ENCODE measurements at places on chromosomes 5 and 9.

DNA sequence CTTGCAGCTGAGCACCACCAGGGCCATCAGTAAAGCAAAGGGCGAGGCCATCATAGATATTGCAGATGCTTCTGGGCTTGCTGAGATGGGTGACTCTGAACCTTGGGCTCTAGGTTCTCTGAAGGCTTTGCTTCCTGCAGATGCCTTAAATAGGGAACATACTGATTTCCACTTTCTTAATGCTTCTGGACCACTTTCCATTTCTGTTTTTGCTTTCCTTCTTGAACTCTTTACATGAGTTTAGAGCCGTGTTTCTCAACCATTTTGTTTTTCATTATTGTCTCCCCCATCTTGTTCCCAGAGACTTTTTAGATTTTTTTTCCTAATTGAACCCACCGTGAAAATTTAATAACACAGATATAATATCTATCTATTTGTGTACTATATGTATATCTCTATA, at the start of gene IFNA13:
TSS of gene IFNA13 (minus strand) at position 101 of the 400 bp plus-strand sequence. CDS start at position 54, 47 bp downstream.
- DNase-seq = no peak

DNA sequence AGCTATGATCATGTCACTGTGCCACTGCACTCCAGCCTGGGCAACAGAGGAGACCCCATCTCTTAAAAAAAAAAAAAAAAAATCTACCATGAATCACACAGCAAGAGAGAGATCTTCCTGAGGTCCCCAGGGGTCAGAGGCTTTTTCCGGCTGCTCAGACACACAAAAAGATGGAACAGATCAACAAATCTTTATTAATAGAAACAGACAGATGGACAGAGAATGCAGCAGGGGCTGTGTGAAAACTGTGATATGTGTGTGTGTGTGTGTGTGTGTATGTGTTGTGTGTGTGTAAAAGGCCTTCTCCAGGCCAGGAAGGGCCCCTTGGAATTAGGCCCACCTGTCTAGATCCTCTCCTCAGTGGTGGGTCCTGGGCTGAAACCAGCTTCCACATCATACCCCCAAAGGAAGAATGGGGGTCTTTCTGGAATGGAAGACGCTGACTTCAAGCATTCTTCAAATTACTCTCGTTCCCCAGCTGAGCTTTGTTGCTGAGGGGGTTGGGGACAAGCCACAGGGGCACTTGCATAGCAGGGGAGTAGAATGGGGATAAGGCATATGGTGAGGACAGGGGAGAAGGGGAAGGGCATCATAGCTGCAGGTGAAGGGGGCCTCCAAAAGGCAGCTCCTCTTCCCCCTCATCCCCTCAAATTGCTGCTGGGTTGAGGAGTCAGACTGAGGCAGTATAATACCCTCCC, 2.9 kb downstream of the SIGMAR1 start:
- DNase-seq = no peak

- DNase-seq = no peak
These were observed 105.3 kb downstream of the VAV2 start for GRCh38 chr9:133886563-133887501.

DNA sequence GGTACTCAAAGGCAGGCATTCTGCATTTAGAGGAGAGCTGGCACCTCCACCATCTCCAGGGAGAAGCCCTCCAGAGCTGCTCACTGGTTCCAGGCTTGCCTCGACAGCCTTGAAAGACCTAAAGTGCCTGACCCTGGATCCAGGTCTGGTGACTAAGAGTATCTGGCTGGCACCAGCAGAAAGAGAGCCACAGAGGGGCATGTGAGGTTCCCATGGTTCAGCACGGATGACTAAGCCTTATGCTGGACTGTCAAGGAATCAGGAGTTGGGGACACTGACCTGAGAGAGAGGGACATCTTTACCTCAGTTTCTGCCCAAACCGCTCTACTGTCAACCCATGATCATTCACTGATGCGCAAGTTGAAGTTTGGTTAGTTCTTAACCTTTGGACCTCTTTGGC, 3.0 kb downstream of the ACTL7A start:
- DNase-seq = no peak

All from NT2/D1 (cell line).